ENCODE measurements at places on chromosomes 2 and 18.

DNA sequence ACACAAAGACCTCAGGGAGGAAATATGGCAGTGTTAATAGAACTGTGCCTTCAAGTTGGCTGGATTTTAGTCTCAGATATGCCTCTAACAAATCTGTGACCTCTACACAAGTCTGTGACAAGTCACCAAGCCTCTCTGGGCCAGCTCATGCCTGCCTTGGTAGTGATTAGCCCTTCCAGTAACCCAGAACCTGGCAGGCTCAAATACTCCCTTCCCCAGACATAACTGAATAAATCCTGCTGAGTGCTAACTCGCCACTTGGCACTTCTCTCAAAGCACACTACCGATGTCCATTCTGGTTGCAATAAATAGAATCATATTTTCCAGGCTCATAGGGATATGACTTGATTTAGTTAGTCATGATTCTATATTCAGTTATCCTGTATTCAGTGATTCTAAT is 15.3 kb upstream of the THSD7B start:
- no peak for DNase-seq

DNA sequence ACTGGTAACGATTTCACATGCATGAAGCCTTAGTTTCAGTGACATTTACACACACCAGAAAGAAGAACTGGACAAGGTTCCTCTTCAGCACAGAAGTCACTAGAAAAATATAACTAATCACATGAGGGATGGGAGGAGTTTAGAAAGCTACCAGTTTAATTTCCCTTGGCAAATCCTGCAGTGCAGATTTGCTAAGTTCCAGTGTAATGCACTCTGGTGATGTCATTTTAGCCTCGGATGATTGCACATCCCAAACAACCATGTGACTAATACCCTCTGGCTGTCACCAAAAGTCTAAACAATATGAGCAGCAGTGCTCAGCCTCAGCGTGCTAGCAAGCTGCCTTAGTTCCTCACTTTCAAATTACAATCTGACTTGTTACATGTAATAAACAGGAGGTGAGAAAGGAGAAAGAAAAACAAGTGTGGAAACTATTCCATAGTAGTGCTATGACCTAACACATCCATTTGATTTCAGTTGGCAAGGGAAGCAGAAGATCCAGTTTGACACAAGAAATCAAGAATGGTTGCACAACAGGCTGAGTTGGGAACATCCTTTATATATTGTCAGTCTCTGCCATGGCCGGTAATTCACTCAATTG is 35.3 kb upstream of the PPP1CB start:
- DNase-seq: peak; percentile 25

DNA sequence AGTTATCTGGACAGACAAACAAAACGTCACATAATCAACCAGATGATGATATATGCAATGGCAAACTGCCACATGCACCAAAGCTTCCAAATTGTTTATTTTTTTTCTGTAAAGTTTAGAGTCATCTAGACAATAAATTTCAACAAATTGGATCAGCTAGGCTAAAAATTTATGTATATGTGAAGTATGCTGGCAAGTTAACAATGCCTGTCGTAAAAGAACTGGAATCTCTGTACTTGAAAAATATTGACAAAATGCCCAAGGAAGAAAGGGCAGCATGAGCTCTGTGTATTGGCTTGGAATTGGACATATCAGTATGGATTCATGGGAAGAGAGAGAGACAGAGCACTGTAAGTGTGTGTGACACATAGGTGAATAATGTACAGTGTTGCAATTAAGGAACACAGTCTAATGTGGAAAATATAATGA is 309.8 kb downstream of the ERBB4 start:
- DNase-seq: no peak

DNA sequence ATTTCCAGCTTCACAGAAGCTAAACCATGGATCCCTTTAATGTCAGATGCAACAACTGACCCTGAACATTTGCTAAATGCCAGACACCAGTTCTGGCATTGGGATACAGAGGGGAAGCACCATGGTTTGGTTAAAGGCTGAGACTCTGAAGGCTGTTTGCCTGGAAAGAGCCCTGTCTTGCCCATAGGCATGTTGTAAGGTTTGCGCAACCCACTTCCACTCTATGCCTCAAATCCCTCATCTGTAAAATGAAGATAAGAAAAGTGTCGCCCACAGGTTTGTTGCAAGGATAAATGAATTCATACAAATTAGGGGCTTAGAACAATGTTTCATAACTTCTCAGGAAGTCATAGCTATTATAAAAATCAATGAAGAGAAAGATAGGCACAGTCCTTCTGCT is 380.9 kb upstream of the GYPC start:
- no peak for DNase-seq

- no peak for DNase-seq
Observed at GRCh38 chr2:78309460-78309859, 716.0 kb upstream of the REG3G start.

- no peak for DNase-seq
Observed at GRCh38 chr2:217193431-217194340, 333.8 kb upstream of the TNP1 start.

DNA sequence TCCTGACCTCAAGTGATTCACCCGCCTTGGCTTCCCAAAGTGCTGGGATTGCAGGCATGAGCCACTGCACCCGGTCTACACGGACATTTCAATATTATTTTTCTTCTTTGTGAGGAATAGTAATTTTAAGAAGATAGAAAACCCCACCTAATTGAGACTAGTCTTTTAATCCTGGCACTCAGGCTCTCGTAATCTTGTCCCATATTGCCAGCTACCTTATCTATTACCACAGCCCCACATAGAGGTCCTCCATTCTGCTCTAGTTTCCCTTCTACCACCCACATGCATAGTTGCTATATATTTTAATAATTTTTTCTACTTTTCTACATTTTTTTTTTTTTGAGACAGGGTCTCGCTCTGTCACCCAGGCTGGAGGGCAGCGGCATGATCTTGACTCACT is 9.5 kb upstream of the USP14 start:
- no peak for DNase-seq

GRCh38 chr2:28352104-28352503 is 40.6 kb upstream of the FOSL2 start:
- DNase-seq: no peak

DNA sequence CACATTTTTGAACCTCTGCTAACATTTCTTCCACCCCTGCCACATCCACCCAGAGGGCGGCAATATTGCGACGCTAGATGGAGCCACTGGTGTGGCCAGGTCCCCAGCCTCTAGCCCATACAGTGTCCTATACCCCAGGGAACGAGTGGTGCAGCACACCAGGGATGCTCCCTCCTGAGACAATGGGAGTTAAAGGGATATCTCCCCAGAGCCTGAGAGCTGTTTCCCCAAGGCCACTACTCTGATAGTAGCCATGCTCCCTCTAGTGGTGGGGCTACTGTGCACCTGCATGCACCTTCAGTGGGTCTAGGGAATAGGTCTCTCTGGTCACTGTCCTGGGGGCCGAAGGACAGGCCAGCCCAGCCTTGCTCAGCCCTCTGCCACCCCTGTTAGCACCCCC is 336.4 kb upstream of the FSHR start:
- DNase-seq: peak; percentile 3

DNA sequence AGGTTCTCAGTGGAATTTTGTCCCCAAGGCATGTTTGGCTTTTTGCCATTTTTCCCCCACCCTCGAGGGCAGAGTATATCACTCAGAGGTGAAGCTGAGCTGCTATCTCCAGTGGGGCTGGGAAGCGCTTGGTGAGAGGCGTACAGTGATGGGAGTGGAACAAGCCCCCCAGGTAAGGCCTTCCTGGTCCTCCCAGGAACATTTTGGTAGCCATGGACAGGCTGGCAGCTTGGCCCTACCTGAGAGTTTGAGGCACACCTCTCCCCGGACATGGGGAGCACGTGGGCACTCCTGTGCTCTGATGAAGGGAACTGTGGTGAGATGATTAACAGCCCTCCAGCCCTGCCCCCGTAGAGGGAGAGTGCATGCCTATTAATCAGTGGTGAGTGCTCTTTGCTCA is 99.3 kb downstream of the C1QL2 start:
- DNase-seq: no peak

DNA sequence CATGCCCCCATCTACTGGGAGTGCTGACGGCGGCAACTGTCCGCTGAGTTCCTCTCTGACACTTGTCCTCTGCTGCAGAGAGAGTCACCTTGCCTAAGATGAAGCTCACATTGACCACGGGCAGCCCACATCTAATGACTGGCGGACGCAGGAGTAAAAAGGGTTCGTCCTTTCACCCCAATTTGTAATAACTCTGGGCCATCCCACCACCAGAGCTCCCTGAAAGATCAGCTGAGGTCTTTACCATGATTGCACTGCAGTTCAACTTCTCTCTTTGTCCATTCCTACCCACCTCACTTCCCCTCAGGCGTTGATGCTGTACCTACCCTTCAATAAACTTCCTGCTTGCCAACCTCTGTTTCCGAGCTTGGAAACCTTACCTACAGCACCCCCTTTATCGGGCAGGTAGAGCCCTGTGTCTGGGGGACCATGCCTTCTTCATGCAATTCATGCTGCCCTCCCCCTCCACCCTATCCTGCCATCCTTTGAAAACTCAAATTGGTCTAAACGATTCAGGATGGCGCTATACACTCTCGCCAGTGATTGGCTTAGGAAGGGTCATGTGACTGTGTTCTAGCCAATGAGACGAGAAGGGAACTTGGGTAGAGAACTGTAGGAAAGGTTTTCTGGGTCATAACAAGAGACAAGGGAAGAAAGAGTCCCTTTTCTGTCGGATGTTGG is 10.3 kb upstream of the B3GNT2 start:
- no peak for DNase-seq

DNA sequence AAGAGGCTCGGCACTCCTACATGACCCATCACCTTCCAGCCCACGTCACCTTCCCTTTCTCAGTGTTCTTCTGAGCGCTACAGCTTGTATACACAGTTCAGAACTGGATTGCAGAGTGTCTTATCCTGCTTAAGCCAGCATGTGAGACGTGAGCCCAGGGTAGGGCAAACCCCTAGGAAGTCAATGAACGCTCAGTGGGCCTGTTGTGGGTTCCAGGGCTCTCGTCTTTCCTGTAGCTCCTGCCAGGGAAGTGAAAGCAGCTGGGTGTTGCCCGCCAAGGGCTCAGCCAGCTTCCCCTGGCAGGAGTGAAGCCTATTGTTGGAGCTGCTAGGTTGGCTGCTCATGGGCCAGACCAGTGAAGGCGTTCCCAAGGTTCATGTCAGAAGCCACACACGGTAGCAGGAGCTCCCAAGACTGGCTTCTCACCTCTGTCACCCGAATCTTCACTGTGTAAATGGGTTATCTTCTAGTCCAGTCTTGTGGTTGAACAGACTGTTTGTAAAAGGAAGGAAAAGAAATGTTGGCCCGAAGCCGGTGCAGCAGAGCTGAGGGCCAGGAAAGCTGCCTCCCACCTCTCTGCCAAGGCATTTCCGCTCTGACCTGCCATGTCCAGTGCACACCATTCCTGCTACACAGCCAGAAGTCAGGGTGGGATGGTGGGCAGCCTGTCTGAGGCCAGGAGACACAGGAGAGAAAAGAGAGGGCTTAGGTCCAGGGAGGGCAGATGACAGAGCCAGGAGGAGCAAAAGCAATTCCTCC is 69.6 kb upstream of the RMDN2 start:
- no peak for DNase-seq

GRCh38 chr18:36315736-36316135 is 18.2 kb downstream of the FHOD3 start:
- no peak for DNase-seq

DNA sequence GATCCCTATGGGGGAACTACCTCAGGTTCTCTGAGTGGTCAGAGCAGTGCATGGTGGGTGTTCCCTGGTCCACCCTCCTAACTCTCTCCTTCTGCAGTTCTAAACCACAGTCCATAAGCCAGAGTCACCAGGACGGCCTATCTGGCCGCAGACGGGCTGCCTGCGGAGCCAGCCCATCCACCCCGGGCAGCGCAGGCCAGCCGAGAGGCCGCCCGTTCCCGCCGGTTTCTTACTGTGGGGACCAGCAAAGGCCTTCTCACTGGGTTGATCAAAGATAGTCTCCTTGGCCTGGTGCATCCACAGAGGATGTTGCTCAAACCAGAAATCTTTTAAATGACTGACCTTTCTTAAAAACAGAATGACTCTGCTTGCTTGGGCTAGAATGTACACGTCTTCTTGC is 9.6 kb upstream of the CHST10 start:
- DNase-seq: no peak

DNA sequence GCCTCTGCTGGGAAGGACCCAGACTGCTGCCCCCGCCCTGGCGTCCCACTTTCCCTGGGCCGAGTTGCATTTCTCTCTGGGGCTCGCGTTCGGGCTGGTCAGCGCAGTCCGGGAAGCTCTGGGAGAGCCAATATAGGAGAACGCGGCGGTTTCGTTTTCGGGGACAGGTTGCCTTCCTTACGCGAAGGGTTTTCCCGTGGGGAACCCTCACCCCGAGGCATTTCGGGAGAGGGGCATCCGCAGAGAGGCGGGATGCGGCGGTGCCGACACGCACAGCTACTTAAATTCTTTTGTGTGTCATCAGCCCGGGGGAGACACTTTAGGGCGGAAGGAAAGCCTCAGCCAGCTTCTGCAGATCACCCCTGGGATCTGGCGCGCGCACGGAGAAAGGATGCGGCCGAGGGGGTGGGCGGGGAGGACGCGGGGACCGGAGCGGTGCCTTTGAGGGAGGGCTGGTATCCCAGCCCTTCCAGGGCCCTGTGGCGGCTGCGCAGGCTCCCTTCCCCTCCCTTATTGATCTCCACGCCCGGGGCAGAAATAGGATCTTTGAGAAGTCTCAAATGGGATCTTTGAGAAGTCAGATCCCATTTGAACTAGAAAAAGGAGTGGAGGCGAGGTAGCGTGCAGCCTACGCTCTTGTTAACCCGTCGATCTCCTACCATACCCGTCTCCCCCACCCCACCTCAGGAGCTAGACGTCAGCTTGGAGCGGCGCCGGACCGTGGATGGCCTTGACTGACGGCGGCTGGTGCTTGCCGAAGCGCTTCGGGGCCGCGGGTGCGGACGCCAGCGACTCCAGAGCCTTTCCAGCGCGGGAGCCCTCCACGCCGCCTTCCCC is 1.2 kb downstream of the GATA6 start:
- no peak for DNase-seq

GRCh38 chr18:40152859-40153258 is 1802.2 kb upstream of the PIK3C3 start:
- no peak for DNase-seq

- peak; percentile 54 for DNase-seq
Observed at GRCh38 chr2:216519154-216519762, 20.6 kb downstream of the RPL37A start.

DNA sequence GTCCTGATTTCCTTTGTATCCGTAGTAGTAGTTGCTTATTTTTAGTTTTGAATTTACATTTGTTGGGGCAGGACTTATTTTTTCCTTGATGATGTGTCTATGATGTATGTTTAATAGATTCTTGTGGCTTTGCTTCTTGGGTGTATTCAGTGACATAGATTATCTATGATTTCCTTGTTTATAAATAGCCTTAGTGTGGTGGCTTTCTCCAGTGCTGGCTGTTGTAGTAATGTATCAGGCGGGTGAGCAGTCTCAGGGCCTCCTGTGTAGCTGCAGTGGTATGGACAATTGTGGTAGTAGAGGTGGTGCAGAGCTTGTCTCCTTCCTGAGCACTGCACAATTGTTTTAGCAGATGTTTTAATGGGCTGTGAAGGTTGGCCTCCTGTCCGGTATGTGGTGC is 60.5 kb downstream of the SMCHD1 start:
- no peak for DNase-seq

Data from germinal center (tissue), 1 donor.